Activated T-cell treated with anti-CD3 and anti-CD28 coated beads for 4 hours (primary cell): ENCODE measurements at places on chromosomes 16 and 17.

GRCh38 chr17:73769479-73769878, 125.2 kb upstream of the SDK2 start:
- DNase-seq = no peak

DNA sequence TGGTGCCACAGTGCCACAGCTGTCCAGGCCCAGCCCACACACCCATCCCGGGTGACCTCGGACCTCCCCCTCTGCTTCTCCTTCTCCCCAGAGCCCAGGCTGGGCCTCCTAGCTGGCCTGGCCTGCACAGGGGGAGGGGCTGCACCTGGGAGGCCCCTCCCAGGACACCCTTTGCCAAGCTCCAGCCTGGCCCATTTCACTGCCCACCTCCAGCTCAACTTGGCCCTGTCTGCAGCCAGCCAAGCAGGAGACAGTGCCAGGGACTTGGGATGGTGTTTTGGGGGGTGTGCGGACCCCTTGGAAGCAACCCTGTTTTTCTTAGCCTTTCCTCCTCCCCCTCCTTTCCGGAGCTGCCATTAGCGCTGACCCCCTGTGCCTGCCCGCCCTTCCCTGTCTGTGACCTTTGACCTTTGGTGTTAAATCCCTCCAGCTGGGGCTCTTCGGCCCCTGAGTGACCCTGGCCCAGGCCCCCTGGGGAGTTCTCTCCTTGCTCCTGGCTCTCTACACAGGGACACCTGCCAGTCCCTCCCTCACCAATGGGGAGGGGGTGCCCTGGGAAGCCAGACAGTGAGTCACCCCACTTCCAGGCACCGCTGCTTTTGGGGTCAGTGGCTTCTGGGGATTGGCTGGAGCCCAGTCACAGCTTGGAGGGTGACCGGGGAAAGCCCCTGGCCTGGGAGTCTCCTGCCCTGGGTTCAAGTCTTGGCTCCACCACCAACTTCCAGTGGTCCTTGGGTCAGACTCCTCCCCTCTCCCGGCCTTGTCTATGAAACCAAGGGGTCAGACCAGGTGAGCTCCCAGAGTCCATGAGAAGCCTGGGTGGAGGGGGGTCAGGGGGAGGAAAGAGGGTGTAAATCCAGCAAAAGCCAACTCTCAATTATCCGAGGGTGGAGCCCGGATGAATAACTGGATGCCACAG, 1.9 kb downstream of the GLIS2 start:
- DNase-seq = no peak

DNA sequence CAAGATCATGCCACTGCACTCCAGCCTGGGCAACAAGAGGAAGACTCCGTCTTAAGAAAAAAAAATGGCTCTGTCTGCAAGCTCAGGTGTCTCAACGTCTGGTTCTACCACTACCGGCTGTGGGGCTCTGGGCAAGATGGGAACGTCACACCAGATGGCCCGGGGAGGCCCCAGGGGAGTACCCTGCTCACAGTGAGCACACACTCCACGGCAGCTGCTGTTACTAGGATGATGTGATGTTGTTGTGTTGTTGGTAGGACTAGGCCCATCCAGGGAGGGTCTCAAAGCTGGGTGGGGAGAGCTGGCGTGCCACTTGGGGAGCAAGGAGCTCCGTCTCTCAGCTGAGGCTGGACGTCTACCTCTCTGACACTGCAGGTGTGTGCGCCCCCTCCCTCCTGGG, 9.4 kb upstream of the NPTX1 start:
- DNase-seq = no peak

- no peak for DNase-seq
Observed at GRCh38 chr17:6135996-6136395, 65.8 kb downstream of the WSCD1 start.

- DNase-seq = no peak
Observed at GRCh38 chr16:10541366-10541765, 39.0 kb downstream of the EMP2 start.

GRCh38 chr17:27670791-27671590, 40.0 kb downstream of the LGALS9 start:
- DNase-seq = no peak
